ENCODE measurements at places on chromosomes 13 and 19. TPM values are rescaled to one million over a fixed set of nuclear protein-coding genes. Genes with fewer than 3 reads are reported as not detected.
A peak's percentile ranks its signal among the peaks of the same experiment; 100 is the strongest.

DNA sequence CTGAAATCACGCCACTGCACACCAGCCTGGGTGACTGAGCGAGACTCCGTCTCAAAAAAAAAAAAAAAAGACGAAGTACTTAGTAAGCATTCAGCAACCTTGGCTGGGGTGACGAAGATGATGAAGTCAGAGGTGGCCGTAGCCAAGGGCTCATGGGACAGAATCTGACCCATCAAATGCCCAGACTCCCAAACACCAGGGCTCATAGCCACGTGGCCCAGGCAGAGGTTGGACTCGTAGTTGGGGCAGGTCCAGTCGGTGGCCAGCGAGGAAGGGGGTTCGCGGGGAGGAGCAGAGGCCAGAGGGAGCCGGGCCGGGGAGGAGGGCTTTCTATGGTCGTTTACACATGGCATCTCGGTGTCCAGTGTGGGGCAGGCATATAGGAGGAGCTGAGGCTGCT is 52.1 kb upstream of the EHD2 start:
- no peak overlapping the region for H3K27ac ChIP-seq
- H3K27me3 ChIP-seq, result no peaks in the 10 kb centered on the region

The PLEKHF1 gene
- total RNA-seq, result not detected

DNA sequence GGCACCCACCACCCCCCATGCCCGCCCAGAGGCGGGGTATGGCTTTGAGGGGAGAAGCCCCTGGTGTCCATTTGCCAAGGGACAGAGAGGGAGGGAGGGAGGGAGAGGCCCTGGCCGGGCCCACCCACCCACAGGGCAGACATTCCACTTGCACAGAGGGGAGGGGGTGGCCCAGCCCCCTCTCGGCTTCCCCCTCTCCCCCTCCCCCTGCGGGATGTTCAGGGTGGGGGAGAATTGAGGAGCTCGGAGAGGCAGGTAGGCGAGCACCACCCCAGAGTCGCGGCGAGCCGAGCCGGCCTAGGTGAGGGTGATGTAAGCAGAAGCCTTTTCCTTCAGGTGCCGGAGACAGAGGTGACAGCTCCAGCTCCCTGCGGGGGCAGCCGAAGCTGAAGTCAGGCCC is 12.3 kb downstream of the DPF1 start:
- peaks cover 19% of the 10 kb centered on the region for H3K4me1 ChIP-seq
- H3K36me3 ChIP-seq, result no peaks in the 10 kb centered on the region
- H3K4me3 ChIP-seq, result no peak overlapping the region
- no peak overlapping the region for H3K27ac ChIP-seq

The KCTD12 gene
- total RNA-seq, result 3.5 TPM

DNA sequence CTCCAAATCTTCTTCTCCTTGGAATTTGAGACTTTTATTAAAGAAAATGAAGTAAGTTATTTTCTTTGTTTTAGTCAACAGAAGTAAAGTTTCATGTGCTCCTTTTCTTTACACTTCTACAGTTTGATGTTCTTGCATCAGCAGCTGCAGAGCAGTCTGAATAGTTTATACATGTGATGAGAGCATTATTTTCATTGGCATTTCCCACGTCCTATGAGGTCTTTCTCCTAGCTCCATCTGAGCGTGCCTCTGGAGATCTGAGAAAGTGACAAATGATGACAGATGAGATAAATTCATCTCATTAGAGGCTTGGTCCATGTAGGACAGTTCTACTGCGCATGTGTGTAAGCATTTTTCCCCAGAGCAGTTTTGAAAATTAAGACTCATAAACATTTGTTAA is 1290.0 kb downstream of the UQCRFS1 start:
- H3K4me1 ChIP-seq, result no peaks in the 10 kb centered on the region
- H3K27ac ChIP-seq, result no peak overlapping the region
- H3K36me3 ChIP-seq, result no peaks in the 10 kb centered on the region
- DNase-seq, result no peak

- no peak overlapping the region for H3K4me3 ChIP-seq
- H3K4me1 ChIP-seq, result no peaks in the 10 kb centered on the region
- no peaks in the 10 kb centered on the region for H3K36me3 ChIP-seq
- no peaks in the 10 kb centered on the region for H3K27me3 ChIP-seq
Measured at GRCh38 chr13:65889368-65889767, 1340.8 kb downstream of the PCDH9 start.

- H3K27me3 ChIP-seq, result no peaks in the 10 kb centered on the region
- peak; percentile 97 for DNase-seq
- no peaks in the 10 kb centered on the region for H3K36me3 ChIP-seq
- H3K4me3 ChIP-seq, result peak overlapping the region; percentile 44
- H3K4me1 ChIP-seq, result peaks cover 49% of the 10 kb centered on the region
Measured at GRCh38 chr19:13163609-13164342, 13.6 kb downstream of the IER2 start.

GRCh38 chr13:59842507-59842906 is 321.2 kb downstream of the DIAPH3 start:
- no peak overlapping the region for H3K27ac ChIP-seq
- H3K4me1 ChIP-seq, result peaks cover 47% of the 10 kb centered on the region
- no peaks in the 10 kb centered on the region for H3K36me3 ChIP-seq
- no peak overlapping the region for H3K4me3 ChIP-seq
- no peak for DNase-seq

The TRPC4 gene
- total RNA-seq, result 25.3 TPM

Measured in A673 (cell line).